Lung microvascular endothelial cell (primary cell): ENCODE measurements at places on chromosomes 7 and 10. TPM values are rescaled to one million over a fixed set of nuclear protein-coding genes. Genes with fewer than 3 reads are reported as not detected.
A peak's percentile ranks its signal among the peaks of the same experiment; 100 is the strongest.

- no peak for DNase-seq
Measured at GRCh38 chr10:111319866-111320265, 243.0 kb downstream of the ADRA2A start.

- DNase-seq: no peak
Measured at GRCh38 chr10:116029826-116030225, 243.2 kb downstream of the GFRA1 start.

DNA sequence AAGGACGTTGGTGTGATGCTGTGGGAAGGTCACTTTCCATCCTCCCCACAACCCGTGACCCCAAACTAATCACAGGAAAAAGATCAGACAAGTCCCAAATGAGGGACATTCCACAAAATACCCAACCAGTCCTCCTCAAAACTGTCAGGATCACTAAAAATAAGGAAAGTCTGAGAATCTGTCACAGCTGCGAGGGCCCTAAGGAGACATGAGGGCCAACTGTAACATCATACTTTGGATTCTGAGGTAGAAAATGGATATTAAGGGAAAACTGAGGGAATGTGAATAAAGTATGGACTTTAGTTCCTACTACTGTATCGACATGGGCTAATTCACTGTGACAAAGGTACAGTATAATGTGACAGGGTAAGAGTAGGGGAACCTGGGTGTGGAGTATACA is 85.1 kb upstream of the FAM20C start:
- DNase-seq: no peak

DNA sequence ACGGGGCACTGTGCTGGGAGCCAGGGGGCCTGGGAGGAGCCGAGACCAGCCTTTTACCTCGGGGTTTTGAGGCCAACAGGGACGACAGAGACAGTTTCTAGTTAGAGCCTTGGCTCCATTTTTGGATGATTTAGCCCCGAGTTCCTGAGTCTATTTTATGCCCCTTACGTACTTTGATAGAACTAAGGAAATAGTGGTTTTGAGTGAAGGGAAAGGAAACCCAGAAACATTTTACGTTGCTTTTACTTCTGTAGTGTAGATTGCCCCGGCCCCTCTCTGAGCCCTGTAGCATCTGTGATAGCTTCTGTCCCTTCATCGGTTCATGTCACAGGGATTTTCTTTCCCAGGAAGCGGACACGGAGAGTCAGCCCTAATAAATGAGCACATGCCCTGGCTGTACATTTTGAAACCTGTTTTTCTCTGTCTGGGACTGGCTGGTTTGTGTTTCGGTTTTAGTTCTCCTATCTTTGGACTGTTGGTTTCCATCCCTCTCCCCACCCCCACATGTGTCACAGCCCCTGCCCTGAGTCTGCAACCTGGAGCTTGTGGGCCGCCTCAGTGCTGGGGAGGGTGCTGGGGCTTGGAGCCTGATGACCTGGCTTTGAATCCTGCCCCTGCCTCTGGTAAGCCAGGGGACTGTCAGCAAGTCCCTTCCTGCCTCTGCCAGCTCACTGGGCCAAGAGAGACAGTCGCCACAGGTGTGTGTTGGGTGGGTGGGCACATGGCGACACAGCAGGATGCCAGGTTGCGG is 6.9 kb upstream of the ORAI2 start:
- DNase-seq: no peak

DNA sequence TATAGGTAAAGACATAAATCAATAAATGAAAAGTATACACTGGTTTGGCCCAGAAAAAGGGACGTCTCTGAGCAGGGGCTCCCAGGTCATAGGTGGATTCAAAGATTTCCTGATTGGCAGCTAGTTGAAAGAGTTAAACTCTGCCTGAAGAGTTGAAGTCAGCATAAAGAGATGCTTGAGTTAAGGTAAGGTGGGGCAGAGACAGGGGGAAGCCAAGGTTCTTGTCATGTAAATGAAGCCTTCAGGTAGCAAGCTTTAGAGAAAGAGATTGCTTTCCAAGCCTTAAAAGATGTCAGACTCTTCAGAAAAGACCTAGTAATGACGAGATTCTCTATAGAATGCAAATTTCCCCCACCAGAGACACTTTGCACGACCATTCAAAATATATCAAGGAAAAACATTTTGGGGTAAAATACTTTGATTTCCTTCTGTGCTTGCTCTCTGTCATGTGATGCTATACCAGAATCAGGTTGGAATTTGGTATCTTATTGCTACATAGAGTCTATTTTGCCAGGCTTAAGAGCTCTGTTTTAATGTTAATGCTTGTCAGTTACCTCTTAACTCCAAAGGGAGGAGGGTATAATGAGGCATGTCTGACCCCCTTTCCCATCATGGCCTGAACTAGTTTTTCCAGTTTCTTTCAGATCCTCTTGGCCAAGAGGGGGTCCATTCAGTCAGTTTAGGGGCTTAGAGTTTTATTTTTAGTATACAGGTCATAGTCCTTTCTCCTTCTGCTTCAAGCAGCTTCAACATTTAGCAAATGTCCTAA is 429.6 kb downstream of the ADRA2A start:
- no peak for DNase-seq

- DNase-seq: no peak
Measured at GRCh38 chr7:117830422-117830954, 42.8 kb downstream of the CTTNBP2 start.

DNA sequence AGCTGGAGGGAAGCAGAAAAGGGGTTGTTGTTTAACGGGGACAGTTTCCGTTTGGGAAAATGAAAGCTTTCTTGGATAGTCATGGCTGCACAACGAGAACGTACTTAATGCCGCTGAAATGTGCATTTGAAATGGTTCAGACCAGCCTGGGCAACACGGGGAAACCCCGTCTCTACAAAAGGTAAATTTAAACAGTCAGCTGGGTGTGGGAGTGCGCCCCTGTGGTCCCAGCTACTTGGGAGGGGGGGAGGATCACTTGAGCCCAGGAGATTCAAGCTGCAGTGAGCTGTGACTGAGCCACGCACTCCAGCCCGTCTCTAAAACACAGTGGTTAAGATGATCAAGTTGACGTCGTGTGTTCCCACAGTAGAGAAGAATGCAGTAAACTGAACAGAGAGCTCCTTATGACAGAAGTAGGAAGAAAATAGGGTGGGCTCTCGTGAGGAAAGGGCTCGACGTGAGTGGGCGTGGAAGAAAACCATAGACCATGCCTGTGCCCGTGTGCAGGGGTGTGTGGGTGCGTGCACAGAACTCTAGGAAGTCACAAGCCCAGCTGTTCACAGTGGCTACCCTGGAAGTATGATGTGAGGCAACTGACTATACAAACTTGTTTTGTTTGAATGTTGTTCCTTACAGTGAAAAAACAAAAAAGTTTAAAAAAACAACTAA is 4.1 kb upstream of the FUOM start:
- no peak for DNase-seq

DNA sequence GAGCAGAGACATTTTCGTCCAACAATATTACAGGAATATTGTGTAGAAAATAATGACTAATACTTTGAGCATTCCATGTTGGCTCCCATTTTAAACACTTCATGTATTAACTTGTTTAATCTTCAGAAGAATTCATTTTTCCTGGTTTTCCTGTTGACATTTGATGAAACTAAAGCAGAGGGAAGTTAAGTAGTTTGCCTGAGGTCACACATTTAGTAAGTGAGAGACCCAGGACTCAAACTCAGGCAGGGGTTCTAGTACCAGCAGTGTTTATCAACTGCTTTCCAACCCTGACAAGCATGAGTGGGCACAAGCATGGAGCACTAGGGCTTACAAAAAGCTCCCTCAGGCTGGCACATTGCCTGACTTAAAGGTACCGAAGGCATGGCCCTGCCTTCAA is 719.1 kb downstream of the AUTS2 start:
- DNase-seq: no peak

DNA sequence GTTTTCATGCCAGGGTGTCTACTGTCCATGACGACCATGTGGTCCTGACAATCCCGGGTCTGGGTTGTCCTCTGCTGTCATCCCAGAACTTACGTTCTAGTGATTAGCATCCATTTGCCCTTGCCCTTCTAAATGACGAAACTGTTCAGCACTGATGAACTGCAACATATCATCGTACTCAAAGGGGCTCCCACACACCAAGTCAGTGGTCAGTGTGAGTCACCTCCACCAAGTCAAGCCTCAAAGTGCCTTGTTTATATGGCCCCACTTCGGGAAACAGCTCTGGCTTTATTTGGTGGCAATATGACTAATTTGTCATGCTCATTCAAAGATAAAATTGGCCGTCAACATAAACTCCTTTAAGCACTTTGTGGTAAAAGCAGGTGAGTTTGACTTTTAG is 110.7 kb downstream of the FRMD4A start:
- no peak for DNase-seq

DNA sequence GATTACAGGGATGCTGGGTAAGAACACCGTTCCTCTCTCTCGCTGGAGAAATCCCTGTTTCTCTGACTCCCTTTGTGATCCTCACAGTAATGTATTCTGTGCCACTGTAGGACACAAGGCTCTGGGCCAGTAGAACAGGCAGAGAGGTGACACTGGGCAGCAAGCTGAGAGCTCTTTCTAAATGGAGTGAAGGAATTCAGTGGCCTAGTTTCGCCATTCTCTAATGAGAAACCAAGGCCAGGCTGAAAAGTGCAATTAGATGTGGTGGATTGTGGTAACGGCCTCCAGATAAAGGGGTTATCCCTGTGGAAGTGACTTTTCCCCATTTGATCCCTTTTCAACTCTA is 12.8 kb downstream of the KCTD7 start:
- DNase-seq: no peak

- peak; percentile 60 for DNase-seq
Measured at GRCh38 chr10:62960416-62960815, 144.2 kb upstream of the EGR2 start.

- no peak for DNase-seq
Measured at GRCh38 chr10:92697663-92698511, 8.1 kb downstream of the HHEX start.

DNA sequence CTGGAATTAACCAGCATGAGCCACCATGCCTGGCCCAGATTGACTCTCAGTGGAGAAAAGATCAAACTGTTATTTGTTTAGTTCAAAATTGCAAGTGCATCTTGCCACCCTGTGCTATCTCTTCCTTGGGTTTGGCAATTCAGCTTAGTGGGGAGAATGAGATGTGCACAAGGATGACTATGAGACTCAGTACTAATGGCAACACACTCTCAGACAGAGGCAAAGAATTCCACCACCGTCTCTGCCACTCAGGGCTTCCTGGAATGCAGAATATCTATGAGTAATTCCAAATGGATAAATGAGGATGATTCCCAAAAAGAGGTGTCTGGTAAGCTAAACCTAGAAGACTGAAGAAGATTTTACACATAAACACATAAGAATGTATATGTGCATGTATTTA is 525.8 kb downstream of the NRG3 start:
- no peak for DNase-seq

DNA sequence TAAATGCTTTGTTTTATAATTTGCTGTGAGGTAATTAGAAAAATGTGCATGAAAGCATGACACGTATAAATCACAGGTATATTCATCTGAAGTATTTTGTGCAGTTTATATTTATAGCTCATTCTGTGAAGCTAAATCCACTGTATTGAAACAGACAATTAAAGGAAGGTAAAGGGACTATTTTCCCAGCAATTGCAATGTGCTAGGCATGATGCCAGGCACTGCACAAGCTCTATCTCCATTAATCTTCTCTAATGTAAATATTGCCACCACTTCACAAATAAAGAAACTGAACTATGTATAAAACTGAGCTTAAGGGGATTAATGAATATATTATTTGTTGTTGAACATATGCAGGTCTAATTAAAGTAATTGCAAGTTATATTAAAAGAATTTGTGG is 1012.5 kb downstream of the NRG3 start:
- DNase-seq: peak; percentile 54

- no peak for DNase-seq
Measured at GRCh38 chr7:25947669-25948516, 204.1 kb upstream of the NFE2L3 start.

GRCh38 chr10:24519950-24520349 is 203.7 kb downstream of the ARHGAP21 start:
- DNase-seq: no peak

DNA sequence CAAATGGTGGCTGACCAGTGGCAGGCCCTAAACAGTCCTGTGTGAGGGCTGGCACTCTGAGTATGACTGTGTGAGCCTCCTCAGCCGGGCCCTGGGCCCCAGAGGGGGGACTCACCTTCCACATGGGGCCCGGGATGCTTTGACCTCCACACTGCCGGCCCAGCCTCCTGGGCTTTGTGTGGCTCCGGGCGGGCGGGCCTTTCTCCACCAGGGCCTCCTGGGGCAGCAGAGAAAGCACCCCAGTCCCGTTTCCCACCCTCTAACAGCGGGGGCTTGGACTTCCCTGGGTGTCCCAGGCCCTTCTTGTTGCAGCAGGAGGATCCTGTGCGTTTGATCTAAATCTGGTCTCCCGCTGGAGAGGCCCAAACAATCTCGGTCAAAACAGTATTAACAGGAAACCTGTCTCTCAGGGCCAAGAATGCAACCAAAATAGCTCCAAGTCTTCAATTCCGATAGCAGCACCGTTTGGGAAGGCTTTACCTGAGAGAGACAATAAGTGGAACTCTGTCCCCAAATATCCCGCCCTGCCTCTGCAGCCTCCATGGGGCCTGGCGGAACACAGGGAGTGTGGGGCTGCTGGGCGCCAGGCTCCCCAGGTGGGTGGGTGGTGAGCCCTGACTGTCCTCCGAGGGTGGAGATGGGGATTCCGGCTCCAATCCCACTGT is 104.8 kb upstream of the ZNF32 start:
- no peak for DNase-seq

DNA sequence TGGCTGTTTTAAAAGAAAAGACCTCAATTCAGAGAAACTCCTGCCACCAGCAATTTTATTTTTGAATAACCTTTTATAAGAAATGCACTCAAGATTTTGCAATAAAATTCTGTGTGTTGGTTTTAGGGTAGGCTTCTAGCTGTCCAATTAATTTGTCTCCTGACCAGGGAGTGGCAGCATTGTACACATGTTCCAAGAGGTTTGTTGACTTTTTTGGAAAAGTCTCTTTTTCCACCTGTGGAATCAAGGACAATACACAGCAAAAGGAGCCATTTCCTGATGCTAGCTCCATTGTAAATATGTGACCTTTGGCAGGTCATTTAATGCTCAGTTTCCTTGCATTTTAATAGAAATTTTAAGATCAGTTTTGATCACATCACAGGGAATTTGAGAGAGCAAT is 1.8 kb downstream of the GIMAP5 start:
- DNase-seq: peak; percentile 76

GRCh38 chr10:42990016-42990720 is 86.7 kb upstream of the RET start:
- no peak for DNase-seq

DNA sequence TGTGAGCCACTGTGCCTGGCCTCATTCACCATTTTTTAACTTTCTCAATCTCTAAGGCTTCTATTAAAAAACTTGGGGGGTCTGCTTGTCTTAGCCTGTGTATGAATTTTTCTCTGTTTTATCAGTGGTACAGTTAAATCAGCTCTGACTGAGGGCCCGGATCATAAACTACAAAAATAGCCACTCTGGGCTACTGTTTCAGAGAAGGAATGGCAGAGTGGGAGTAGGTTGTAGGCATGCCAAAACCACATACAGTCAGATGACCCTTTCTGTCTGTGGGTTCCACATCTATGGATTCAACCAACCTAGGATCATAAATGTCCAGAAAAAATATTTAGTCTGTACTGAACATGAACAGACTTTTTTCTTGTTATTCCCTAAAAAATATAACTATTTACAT is 21.3 kb downstream of the TBC1D12 start:
- DNase-seq: no peak

GRCh38 chr7:36001546-36001945 is 151.5 kb upstream of the EEPD1 start:
- DNase-seq: no peak

PTPRE gene
- total RNA-seq: 89.8 and 254 TPM in 2 replicates

GJD4 gene
- total RNA-seq: not detected in 2 replicates

PLPP4 gene
- total RNA-seq: 0.20 and 0.87 TPM in 2 replicates

TAS2R41 gene
- total RNA-seq: not detected in 2 replicates

NKX2-3 gene
- not detected in 2 replicates for total RNA-seq

FZD1 gene
- 2.0 and 2.2 TPM in 2 replicates for total RNA-seq

CACNB2 gene
- not detected in 2 replicates for total RNA-seq

SLC4A2 gene
- total RNA-seq: 39.4 and 72.8 TPM in 2 replicates

LOXL4 gene
- under 0.01 and 0.87 TPM in 2 replicates for total RNA-seq
